Stimulated activated CD4-positive, alpha-beta T cell treated with anti-CD3 and anti-CD28 coated beads, Interleukin-1b, Interleukin-23, amount 100 ng/mL, for 1 hour (primary cell): ENCODE measurements at places on chromosomes 1 and 21.
A peak's percentile ranks its signal among the peaks of the same experiment; 100 is the strongest.

DNA sequence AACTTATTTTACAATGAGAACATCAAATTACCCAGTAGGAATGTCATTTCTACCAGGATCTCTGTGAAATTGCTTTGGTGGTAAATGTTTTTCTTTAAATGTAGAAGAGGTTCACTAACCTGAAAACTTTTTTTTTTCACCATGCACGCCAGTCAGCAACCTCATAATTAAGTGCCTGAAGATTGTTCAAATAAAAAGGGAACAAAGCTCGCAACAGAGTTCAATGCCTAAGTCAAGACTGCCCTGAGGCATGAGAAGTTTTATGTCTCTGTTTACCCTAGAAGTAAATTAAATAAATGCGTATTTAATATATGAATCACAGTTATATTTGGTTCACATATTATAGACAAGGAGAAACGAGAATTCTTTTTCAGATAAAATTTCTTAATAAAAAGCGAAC, 13.8 kb upstream of the SYDE2 start:
- no peak for DNase-seq

- DNase-seq = no peak
Observed at GRCh38 chr1:54956726-54957125, 23.7 kb upstream of the TMEM61 start.

- DNase-seq = peak; percentile 51
Observed at GRCh38 chr1:225474986-225475820, 47.4 kb upstream of the LBR start.

- no peak for DNase-seq
Observed at GRCh38 chr1:237405912-237406311, 363.9 kb downstream of the RYR2 start.

- no peak for DNase-seq
Observed at GRCh38 chr1:3415260-3416090, 39.0 kb upstream of the ARHGEF16 start.

- no peak for DNase-seq
Observed at GRCh38 chr21:36988536-36988935, 18.0 kb upstream of the RIPPLY3 start.

DNA sequence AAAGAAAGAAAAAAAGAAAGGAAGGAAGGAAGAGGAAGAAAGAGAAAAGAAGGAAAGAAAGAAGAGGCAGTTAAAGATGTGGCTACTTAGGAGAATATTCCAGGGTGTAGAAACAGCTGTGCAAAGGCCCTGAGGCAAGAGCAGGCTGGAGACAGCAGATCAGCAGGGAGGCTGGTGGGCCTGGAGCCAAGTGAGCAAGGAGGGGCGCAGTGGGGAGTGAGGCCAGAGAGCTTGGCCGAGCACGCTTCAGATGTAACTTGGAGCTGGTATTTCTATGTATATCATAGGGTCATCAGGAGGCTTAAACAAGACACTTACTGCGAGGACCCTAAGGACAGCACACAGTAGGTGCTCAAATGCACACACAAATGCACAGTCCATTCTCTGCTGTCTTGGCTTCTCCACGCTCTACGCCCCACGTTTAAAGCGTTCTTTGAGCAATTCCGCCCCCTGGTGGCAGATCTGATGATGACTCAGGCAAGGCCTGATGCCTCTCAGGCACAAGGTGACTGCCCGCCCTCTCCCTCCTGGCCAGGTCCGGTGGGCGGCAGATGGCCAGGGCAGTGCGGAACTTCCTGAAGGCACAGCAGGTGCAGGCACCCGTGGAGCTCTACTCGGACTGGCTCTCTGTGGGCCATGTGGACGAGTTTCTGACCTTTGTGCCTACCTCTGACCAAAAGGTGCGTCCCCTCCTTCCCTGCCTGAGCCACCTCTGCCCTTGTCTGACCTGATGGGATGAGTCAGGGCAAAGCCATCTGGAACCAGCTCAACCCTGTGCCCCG, 11.9 kb upstream of the PADI3 start:
- peak; percentile 90 for DNase-seq

- DNase-seq = no peak
Observed at GRCh38 chr1:7265771-7266371, 480.6 kb downstream of the CAMTA1 start.

GRCh38 chr1:118979754-118980575, 8.2 kb downstream of the TBX15 start:
- no peak for DNase-seq

DNA sequence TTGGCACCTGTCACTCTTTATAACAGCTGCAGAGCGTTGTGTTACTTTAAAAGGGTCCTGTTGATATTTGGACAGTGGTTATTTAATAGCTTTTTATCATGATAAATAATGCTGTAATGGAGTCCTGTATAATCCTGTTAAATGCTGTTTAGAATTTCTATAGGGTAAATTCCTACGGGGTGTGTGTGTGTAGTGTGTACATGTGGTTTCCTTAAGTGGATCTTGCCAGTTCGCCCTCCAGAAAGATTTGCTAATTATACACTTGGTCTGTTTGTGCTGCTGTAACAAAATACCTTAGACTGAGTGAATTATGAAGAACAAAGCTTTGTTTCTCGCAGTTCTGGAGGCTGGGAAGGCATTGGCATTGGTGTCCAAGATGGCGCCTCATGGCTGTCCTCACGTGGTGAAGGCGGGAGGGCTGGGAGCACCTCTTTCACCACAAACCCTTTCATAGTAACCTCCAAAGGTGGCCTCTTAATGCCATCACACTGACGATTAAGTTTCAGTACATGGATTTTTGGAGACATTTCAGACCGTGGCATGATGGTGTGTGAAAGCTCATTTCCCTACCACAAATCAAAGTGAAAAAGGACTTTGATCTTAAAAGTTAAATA, 11.2 kb downstream of the PRMT2 start:
- no peak for DNase-seq

GRCh38 chr1:160169553-160170399, 18.4 kb downstream of the ATP1A4 start:
- no peak for DNase-seq

DNA sequence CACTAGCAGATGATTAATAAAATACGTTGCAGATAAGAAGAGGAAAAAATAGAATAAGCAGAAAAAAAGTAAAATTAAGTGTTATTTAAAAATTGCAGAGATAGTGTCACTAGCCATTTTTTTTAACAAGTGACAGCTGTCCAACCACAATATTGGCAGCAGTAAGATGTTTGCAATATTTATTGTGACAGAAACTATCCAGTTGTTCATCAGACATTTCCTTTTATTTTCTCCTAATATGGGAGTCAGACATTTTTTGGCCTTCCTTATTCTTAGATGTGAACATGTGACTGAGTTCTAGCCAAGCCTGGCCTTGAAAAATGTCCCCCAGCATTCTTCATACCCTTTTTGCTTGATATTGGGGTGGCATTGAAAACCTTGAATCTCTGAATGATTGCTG, 3.4 kb upstream of the SPAG17 start:
- DNase-seq = no peak

GRCh38 chr1:51908499-51908898, 30.0 kb upstream of the NRDC start:
- DNase-seq = no peak

DNA sequence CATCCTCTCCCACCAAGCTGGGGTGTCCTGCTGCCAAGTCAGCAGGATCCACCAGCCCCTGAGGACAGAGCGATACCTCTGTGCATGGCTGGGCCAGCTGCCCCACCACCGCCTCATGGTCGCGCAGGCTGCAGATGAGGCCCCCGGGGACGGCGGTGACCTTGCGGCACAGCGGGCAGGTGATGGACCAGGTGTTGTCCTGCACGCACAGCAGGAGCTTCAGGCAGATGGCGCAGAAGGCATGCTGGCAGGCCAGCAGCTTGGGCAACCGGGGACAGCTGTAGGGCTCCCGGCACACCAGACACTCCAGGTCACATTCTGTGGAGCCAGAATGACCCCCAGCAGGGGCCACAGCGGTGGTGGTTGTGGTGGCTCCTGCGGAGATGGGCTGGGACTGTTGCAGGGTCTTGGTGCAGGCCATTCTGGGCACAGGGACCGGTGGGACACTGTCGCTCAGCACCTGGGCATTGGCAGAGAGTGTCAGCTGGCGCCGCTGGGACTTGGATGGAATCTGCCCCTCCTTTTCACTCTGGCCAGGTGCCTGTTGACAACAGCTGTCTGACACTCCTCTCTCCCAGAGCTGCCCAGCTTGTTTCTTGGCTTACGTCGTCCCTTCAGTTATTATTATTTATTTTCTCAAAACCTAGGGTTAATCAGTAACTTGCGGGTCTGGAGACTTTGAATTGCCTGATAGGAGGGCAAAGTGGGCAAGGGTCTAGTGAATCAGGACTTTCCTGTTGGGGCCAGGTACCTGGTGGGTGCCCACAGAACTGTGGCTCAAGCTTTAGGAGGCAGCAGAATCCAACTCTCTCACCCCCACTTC, at the start of gene RNF186:
Gene RNF186, minus strand, starts transcription at position 603 of the 823 bp plus-strand sequence. Its CDS starts 182 bp downstream, at position 421.
- no peak for DNase-seq

- no peak for DNase-seq
Observed at GRCh38 chr21:45257673-45258341, 29.9 kb downstream of the POFUT2 start.

DNA sequence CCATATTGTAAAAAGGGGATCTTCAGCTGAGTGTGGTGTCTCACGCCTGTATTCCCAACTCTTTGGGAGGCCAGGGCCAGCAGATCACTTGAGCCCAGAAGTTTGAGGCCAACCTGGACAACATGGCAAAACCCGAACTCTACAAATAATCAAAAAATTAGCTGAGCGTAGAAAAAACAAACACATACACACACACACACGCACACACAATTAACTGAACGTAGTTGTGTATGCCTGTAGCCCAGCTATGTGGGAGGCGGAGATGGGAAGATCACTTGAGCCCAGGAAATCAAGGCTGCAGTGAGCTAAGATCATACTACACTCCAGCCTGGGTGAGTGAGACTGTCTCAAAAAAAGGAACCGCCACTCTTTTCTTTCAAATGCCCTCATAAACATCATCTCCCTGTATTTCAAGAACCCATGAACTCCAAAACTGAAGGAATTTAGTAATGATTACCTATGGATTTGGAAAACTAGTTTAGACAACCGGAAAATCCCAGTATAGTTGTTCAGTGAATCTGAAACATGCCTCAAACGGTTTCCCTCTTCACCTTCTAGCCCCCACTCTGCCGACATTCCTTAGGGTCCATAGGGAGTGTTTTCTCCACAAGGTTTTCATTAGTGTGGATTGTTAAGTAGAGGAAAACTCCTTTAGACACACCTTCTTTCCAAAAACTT, 4.5 kb downstream of the TXNIP start:
- no peak for DNase-seq

DNA sequence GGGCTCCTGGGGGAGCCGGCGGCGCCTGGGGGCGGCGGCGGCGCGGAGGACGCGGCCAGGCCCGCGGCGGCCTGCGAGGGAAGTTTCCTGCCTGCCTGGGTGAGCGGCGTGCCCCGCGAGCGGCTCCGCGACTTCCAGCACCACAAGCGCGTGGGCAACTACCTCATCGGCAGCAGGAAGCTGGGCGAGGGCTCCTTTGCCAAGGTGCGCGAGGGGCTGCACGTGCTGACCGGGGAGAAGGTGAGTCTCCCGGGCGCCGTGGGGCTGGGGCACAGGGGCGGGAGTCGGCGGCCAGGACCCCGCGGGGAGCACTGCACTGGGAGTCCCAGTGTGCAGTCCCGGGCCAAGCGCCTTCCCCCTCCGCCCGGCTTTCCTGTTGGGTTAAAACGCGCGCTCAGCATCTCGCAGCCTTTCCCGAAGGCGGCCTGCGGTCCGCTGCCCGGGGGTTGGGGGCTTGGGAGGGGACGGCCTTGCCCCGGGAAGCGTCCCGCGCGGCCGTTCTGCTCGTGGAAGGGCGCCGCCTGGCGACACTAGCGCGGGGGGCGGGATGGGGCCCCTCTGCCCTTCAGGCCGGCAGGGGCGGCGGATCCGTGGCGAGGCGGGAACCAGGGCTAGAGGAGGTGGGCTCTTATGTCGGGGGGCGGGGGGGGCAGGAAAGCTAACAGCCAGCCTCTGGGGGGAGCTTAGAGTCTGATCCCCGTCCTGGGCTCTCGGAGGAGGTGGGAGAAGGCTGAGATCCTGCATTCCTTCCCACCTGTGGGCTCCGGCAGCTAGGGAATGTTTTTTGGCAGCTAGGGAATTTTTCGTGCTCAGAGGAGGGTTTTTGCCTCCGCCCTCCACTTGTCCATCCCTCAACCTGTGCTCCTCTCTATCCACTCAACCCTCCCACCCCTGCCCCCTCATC, 1.1 kb downstream of the HUNK start:
- DNase-seq = peak; percentile 36
